Activated T-cell treated with anti-CD3 and anti-CD28 coated beads, Interleukin-2, amount 50 U/mL, for 72 hours (primary cell): ENCODE measurements at places on chromosomes 3 and 15.

GRCh38 chr3:174397848-174398247 is 461.3 kb upstream of the NAALADL2 start:
- H3K4me3 ChIP-seq, result no peak overlapping the region
- DNase-seq, result no peak
- H3K4me1 ChIP-seq, result no peaks in the 10 kb centered on the region
- H3K27me3 ChIP-seq, result no peaks in the 10 kb centered on the region

- no peak for DNase-seq
- no peaks in the 10 kb centered on the region for H3K36me3 ChIP-seq
- no peak overlapping the region for H3K4me3 ChIP-seq
- H3K27ac ChIP-seq, result no peak overlapping the region
- no peaks in the 10 kb centered on the region for H3K4me1 ChIP-seq
- H3K27me3 ChIP-seq, result peaks cover 13% of the 10 kb centered on the region
These were observed 52.6 kb upstream of the ATP11B start for GRCh38 chr3:182740710-182741109.

DNA sequence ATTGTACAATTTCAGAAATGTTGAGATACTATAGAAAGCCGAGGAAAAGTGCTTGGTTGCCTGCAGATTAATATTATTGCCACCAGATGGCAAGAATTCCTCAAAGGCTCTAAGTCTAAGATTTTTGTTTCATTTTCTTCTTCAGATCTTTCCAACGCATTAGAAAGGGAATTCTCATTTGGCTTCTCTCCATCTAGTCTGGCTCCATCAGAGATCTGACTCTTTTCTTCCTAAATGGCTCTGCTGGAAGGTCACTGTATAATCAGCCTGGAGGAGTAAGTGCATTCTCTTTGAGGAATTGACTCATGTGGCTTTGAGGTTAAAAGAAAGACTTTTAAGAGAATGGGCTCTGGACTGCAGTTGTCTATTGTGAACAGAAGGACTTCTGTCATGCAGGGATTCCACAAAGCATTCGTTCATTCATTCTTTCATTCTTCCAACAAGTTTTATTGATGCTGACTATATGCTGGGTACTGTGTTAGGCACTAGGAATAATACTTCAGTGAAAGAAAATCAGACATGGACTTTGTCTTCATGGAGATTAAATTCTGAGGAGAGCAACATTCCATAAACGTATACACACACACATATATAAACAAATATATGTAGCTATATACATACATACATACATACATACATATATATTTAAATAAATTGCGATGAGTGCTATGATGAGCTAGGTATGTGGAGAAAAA is 55.3 kb downstream of the SLC28A2 start:
- H3K27ac ChIP-seq, result no peak overlapping the region
- H3K27me3 ChIP-seq, result peaks cover 26% of the 10 kb centered on the region
- peaks cover 13% of the 10 kb centered on the region for H3K4me1 ChIP-seq
- no peak for DNase-seq
- H3K36me3 ChIP-seq, result peaks cover 5% of the 10 kb centered on the region

DNA sequence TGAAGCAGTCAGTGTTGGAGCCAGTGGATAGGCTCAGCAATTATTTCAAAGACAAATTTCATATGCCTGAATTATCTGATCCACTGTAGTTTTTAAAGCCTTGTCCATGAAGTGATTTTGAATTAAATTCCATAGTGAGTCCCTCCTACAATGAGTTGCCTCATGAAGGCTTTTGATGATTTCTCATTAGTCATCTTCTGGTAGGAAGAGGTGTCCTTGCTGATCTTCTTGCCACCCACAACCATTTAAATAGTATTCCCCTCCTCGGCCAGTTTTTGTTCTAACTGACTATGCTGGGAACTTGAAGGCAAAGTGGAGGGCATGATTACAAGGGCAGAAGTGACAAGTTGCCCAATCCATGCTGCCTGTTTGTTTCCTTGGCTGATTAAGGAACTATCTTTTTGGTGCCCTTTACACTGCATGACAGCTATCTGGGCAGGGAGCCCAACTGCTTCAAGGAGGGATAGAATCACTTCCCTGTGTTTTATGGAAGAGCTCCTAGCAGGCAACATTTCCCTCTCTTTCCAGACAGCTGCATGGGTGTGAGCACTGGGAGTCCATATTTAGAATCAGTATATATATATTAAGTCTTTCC is 617.5 kb downstream of the ZPLD1 start:
- no peak overlapping the region for H3K4me3 ChIP-seq
- H3K27ac ChIP-seq, result no peak overlapping the region
- H3K27me3 ChIP-seq, result peaks cover 5% of the 10 kb centered on the region
- no peaks in the 10 kb centered on the region for H3K4me1 ChIP-seq

- DNase-seq, result no peak
- H3K27me3 ChIP-seq, result no peaks in the 10 kb centered on the region
- H3K4me3 ChIP-seq, result no peak overlapping the region
- peaks cover 4% of the 10 kb centered on the region for H3K36me3 ChIP-seq
- no peak overlapping the region for H3K27ac ChIP-seq
These were observed 271.4 kb downstream of the TIGIT start for GRCh38 chr3:114565216-114565615.

DNA sequence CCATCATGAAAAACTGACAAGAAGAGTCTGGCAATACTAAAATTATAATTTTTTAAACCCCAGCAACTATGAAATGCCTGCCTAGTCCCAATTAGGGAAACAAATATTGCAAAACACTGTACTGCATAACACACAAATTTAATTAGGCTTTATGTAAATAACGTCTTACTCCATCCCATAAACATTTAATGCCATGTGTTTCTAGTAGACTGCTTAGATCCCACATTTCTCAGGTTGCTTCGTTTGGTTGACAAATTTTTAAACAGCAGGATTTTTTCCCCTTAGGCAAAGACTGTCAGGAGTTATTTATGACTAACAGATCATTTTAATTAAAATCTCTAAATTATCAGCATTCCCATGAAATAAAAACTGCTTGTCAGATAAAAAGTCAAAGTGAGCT is 29.9 kb downstream of the EIF2AK4 start:
- no peaks in the 10 kb centered on the region for H3K27me3 ChIP-seq
- peaks cover 18% of the 10 kb centered on the region for H3K36me3 ChIP-seq
- no peak overlapping the region for H3K27ac ChIP-seq
- peaks cover 32% of the 10 kb centered on the region for H3K4me1 ChIP-seq

- no peaks in the 10 kb centered on the region for H3K27me3 ChIP-seq
- H3K36me3 ChIP-seq, result no peaks in the 10 kb centered on the region
- H3K4me1 ChIP-seq, result no peaks in the 10 kb centered on the region
These were observed 578.6 kb downstream of the PYDC2 start for GRCh38 chr3:192039593-192039992.

DNA sequence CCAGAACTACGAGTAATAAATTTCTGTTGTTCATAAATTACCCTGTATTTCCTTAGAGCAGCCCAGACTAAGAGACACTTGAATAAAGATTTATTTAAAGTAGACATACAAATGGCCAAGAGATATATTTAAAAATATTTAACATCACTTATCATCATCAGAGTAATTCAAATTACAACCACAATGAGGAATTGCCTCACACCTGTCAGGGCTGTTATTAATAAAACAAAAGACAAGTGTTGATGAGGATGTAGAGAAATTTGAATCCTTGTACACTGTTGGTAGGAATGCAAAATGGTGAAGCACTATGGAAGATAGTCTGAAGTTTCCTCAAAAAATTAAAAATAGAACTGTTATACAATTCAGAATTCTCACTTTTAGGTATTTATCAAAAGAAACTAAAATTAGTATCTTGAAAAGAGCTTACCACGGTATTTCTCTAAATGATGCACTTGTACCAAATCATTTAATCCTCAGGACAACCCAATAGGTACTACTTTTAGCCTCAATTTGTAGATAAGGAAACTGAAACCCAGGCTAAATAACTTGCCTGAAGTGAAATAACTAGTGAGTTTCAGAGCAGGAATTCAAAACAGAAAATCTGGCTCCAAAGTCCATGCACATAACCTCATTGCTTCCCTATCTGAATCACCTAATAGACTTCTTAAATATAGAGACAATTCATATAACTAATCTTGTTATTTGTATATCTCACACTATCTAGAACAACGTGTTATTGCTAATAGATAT is 69.4 kb downstream of the ZBTB20 start:
- H3K27me3 ChIP-seq, result no peaks in the 10 kb centered on the region
- DNase-seq, result no peak
- H3K4me1 ChIP-seq, result peaks cover 18% of the 10 kb centered on the region
- no peak overlapping the region for H3K4me3 ChIP-seq

GRCh38 chr3:10010421-10010877 is 15.8 kb upstream of the FANCD2 start:
- peaks cover 15% of the 10 kb centered on the region for H3K27me3 ChIP-seq
- H3K36me3 ChIP-seq, result no peaks in the 10 kb centered on the region
- H3K4me1 ChIP-seq, result peaks cover 28% of the 10 kb centered on the region
- H3K4me3 ChIP-seq, result peak overlapping the region; percentile 31
- no peak for DNase-seq

DNA sequence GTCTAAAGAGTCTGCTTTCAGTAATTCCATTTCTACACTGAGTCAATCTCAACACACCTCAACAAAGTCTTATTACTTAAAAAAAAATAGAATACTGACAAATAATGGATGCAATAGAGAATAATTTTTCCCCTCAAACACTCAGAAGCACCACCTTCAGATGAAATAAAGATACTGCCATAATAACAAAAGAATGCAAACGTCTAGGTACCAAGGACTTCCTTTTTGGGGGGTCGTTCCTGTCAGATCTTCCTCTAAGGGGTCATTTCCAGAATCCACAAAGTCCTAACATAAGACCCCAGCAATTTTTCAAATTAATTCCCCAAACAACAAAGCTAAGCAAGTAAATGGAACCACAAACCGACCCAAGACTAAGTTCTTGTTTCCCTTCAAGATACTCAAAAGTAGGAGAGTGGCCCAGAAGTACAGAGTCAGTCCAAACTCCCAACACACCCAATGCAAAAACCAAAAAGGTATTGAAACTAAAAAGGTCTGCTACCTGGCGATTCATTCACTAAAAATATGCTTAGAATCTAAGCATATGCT is 1.3 kb downstream of the RYK start:
- peak overlapping the region; percentile 87 for H3K4me3 ChIP-seq
- peaks cover 10% of the 10 kb centered on the region for H3K36me3 ChIP-seq
- H3K27ac ChIP-seq, result peak overlapping the region; percentile 69
- H3K27me3 ChIP-seq, result peaks cover 1% of the 10 kb centered on the region
- H3K4me1 ChIP-seq, result peaks cover 76% of the 10 kb centered on the region

DNA sequence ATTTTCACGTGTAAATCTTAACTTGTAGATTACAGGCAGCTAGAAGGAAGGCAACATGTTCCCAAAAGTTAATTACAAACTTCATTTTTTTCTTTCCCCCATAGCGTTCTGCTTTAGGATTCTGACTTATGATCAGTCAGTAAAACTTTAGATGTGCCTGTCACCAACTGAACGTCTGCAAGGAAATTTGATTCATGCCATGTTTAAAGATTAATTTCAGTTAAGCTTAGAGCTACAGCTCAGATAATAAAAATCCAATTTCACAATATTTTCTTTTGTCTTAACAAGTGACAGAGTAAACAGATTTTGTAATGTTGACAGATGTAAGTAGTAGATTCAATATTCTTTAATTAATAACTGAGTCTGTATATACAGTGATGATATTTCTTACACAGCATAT is 253.1 kb downstream of the NFKBIZ start:
- H3K4me1 ChIP-seq, result peaks cover 28% of the 10 kb centered on the region
- H3K27ac ChIP-seq, result no peak overlapping the region
- no peak for DNase-seq
- H3K4me3 ChIP-seq, result no peak overlapping the region
- peaks cover 7% of the 10 kb centered on the region for H3K36me3 ChIP-seq
